Fibroblast of mammary gland (primary cell): ENCODE measurements at places on chromosomes 11 and 22.
A peak's percentile ranks its signal among the peaks of the same experiment; 100 is the strongest.

DNA sequence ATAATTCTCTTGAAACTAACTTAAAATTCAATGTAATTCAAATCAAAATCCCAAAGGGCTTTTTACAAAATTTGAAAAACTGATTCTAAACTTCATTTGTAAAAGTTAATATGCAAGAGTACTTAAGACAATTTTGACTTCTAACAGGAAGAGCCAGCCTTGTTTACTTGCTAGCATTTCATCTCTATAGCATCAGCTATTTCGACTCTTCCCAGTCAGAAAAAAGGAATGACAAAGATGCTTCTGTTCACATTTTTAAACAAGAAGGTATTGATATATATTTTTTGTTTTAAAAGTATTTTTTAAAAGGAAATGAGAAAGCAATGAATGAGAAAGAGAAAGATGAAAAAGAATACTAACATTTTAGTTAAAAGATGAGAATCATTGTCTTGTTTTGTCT lies 16.4 kb downstream of the SLN start:
- peak; percentile 28 for DNase-seq

DNA sequence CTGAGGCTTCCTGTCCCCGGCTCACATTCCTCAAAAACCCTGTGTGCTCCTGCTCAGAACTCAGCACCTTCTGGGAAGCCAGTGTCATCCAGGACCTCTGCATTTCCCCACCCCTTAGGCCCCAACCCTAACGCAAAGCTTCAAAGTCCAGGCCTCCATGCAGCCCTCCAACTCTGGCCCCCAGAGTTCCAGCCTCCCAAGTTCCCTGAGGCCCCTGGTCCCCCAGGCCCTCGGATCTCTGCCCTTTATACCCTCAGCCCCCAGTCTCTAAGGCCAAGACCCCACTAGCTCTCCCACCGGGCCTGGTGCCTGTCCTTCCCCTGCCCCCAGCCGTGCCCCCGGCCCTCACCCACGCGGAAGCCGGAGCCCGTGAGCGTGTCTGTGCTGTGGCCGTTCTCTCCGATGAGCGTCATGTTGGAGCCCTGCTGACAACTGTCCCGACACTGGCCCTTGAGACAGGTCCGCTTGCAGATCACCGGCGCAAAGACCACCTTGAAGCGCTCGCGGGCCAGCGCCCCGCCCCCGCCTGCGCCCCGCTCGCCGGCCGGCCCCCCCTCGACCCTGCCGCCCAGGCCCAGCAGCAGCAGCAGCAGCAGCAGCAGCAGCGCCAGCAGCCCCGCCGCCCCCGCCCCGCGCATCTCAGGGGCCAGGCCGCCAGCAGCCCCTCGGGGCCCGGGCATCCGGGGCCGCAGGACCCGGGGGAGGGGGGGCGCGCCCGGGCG lies 718 bp downstream of the LTBP3 start:
- DNase-seq, result no peak

- DNase-seq, result peak; percentile 15
Measured at GRCh38 chr11:106875013-106875412, 143.3 kb downstream of the GUCY1A2 start.

DNA sequence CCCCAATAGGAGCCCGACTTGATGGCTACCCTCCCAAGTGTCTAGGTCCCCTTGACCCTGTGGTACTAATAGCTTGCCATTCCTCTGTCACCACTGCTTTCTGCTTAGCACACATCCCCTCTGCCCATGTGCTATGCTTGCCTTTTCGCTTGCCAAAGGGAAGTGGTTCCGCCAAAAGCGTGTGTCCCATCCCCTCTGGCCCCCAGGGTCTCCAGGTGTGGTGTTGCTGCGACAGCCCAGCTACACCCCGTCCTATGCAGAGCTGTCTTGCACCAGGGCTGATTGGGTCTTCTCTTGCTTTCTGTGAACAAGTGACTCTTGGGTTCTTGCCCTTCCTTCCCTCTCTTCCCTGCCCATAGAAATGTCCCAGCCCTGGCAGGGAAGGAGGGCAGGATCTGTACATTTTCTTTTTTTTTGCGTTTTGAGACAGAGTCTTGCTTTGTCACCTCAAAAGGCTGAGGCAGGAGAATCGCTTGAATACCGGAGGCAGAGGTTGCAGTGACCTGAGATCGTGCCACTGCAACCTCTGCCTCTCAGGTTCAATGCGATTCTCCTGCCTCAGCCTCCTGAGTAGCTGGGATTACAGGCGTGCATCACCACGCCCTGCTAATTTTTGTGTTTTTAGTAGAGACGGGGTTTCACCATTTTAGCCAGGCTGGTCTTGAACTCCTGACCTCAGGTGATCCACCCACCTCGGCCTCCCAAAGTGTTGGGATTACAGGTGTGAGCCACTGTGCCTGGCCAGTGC lies 3.9 kb downstream of the TANGO2 start:
- DNase-seq, result no peak

GRCh38 chr11:1931341-1932104 lies 12.0 kb downstream of the TNNT3 start:
- DNase-seq, result peak; percentile 80

DNA sequence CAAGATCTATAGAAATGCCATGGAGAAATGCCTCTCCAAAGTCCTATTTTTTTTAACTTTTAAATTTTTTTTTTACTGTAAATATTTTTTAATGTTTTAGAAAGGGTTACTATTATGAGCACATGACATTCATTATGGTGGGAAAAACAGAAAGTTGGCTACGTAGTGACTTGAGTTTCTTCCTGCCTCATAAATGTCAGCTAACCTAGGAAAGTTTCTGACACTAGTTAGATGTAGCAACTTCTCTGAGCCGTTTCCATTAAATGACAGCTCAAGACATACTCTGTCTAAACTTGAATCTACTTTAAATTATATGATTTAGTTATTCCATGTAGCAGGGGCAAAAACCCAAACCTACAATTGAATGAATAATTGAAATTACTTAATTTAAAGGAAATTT lies 18.4 kb upstream of the CTSC start:
- no peak for DNase-seq

- DNase-seq, result no peak
Measured at GRCh38 chr11:12044799-12045198, 36.4 kb upstream of the DKK3 start.

DNA sequence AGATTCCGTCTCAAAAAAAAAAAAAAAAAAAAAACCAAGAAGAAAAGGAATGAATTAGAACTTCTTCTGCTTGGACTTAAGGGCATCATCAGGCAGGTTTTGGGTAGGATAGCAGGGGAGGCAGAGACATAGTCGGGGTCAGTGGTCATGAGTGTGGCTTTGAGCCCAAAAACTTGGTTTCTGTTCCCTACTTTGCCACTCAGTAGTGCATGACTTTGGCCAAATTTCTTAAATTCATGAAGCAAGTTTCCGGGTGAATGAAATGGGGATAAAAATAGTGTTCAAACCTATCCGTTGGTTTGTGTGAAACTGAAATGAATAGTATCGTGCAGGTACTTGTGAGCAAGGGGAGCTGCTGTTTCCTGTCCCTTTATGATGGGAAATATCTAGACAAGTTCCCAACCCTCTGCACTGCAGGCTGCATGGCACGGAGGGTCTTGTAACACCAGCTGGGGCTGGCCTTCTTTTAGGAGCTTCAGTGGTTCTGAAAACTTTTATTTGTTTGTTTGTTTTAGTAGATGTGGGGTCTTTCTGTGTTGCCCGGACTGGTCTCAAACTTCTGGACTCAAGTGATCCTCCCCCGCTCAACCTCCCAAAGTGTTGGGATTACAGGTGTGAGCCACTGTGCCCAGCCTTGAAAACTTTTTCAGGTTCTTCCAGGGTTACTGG lies 18.4 kb downstream of the NEAT1 start:
- peak; percentile 48 for DNase-seq

- no peak for DNase-seq
Measured at GRCh38 chr11:36016709-36017108, 72.8 kb downstream of the LDLRAD3 start.

GRCh38 chr11:23211221-23211620 lies 350.9 kb upstream of the CCDC179 start:
- no peak for DNase-seq

- DNase-seq, result peak; percentile 34
Measured at GRCh38 chr11:94885133-94885532, 88.2 kb downstream of the CWC15 start.

GRCh38 chr11:64499261-64500004 lies 91.6 kb upstream of the SLC22A12 start:
- no peak for DNase-seq

DNA sequence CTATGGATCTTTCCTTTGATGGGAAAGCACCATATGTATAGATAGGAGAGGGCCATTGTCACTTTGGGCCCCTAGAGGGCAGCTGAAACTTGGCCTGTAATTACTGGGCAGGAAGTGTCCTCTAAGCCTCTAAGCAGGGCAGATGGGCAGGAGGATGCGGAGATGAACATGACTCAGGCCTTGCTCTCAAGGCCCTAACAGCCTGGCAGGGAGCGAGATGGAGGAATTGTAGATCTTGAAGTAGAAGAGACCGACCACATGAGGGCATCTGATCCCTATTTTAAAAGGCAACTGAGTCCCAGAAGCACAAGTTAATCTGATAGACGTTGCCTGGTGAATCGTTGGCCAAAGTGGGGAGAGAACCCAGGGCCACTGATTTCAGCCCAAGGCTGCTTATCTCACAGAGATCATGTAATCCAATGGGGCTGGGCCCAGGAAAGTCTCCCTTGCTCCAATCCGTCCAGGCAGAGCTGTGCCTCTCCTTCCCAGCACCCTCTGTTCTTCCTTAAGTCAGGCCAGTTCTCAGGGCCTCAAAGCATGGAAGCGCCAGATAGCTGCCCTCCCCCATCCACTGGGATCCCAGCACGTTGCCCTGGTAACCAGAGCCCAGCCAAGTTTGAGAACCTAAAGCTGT lies 2.5 kb upstream of the SEPTIN3 start:
- DNase-seq, result peak; percentile 92

DNA sequence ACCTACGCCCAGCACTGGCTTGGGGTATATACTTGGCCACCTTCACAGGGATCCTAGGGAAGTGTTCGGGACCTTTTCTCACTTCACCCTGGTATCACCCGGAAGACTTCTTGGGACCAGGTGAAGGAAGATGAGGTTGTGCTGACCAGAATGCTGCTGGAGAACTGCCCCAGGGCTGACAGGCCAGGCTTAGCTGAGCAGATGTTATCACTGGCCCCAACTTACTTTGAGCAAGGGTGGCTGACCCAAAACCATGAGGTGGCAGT lies 4.5 kb downstream of the FTH1 start:
- DNase-seq, result no peak

DNA sequence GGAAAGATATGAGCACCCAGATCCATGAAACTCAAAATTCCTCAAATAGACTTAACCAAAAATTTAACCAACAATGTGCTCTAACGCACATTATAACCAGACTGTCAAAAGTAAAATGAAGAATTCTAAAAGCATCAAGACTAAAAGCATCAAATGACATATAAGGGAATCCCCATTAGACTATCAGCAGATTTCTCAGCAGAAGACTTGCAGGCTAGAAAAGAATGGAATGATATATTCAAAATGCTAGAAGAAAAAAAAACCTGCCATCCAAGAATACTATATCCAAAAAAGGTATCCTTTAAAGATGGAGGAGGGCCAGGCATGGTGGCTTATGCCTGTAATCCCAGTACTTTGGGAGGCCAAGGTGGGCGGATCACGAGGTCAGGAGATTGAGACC lies 117.5 kb upstream of the UBASH3B start:
- no peak for DNase-seq

DNA sequence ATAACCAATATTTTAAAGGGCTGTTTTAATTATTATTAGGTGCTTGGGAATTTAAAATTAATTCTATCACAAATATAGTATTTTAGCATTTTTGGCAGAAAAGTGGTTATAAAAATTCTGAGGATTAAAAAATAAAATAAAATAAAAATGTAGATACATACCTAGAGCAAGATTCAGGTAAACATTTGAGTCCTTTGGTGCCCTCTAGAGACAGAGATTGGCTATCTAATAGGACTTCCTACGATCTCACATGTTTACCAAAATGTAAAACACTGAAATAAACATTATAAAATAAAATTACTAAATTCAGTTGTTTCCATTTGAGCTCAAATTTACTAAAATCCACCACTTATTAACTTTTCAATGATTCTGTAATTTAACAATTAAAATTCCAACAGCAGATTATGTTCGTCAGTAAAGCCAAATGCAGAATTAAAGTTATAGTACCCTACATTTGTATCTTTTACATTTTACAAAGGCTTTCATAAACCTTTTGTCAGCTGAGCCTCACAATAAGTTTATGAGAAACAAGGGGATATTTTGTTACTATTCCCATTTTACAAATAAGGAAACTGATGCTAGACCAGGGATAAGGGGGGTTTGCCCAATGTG lies 27.7 kb downstream of the SLC36A4 start:
- peak; percentile 52 for DNase-seq

- DNase-seq, result peak; percentile 81
Measured at GRCh38 chr11:45964911-45965389, 42.5 kb downstream of the LARGE2 start.
